ENCODE measurements at places on chromosomes 2 and 18.

GRCh38 chr18:44119607-44120006, 561.1 kb upstream of the SETBP1 start:
- no peak for DNase-seq

DNA sequence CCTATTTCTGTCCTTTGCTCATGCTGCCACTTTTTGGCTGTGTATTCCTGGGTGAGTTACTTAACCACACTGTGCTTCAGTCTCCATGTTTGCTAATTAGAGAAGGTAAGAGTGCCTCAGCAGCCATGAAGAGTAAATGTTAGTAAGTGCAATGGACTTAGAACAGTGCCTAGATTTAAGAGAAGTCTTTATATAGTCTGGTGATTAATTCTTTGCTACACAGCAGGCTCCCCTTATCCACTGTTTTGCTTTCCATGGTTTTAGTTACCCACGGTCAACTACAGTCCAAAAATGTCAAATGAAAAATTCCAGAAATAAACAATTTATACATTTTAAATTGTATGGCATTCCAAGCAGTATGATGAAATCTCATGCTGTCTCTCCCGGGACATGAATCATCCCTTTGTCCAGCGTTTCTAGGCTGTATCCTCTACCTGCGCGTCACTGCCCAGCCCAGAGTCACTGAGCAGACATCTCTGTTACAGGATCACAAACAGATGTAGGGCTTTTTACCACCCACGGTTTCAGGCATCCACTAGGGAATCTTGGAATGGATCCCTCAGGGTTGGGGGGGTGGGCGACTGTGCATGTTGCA, 91.0 kb downstream of the CTIF start:
- no peak for DNase-seq

GRCh38 chr18:59779979-59780378, 82.8 kb upstream of the CCBE1 start:
- no peak for DNase-seq

DNA sequence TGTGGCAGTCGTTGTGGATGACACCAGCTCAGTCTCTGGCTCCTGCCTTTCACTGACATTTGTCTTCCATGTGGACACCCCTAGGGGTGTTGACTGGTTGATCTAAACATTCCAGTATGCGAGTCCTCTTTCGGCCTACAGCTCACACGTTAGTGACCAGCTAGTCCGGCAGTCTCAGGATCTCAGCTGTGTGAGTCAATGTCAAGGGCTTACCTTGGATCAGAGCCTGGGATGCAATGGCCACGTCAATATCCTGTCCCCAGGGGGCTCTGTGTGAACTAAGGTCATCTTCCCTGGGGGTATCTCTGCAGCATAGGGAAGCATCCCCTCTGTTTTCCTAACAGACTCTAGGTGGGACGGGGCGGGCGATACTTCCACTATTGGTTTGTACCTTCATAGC, 35.1 kb upstream of the YWHAQ start:
- no peak for DNase-seq

DNA sequence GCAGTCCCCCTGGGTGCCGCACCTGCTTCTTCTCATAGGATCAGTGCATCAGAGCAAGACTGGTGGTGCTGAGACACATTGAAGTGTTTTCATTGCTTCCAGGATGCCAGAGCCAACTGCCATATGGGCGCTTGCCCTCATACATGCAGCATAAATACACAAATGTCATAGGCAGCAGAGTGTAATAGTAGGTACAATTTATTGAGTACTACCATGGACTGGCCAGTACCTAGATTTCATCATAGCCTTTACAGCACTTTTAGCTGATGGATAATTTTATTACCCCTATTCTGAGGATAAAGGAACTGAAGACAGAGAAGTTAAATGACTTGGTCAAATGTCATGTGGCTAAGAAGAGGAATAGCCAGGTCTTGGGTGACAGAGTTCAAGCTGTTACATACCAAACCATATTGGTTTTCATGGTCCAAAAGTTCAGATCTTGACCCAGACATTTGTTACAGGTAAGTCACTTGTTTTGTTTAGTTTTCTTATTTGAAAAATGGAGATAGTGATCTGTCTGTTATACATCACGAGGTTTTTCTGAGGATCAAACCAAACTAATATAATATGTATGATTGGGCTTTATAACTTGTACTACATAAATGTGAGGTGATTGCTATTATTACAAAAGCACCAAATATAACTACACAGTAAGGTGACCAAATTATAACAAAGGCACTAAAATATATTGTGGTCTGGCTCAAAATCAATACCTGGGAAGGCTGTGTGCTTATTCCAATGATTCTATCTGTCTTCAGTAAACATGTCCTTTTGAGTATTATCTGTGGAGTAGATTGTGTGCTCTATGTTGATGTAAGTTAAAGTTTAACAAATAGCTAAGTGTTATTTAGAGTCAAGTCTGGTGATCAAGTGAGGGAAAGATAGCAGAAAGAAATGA, 151.9 kb upstream of the CYRIA start:
- DNase-seq: no peak

GRCh38 chr2:213161759-213162515, 10.5 kb upstream of the IKZF2 start:
- DNase-seq: no peak

DNA sequence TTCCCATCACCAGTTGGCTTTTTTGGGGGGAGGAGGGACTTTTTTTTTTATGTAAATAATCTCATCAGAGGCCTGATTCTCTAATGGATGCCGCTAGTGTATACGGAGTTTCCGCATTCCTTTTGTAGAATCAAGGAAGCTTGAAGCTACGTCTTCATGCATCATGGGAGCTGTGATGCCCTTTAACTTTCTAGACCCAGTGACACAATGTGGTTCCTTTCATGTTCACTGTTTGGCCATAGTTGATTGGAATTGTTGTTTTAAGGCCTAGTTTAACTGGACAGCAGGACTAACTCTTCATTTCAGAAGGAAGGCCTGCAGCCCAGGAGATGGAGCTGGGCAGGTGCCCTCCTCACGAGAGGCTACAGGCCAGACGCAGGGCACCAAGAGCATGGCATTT, 287.9 kb downstream of the AGAP1 start:
- DNase-seq: no peak

- no peak for DNase-seq
Measured at GRCh38 chr2:150286730-150287362, 200.6 kb downstream of the RND3 start.

DNA sequence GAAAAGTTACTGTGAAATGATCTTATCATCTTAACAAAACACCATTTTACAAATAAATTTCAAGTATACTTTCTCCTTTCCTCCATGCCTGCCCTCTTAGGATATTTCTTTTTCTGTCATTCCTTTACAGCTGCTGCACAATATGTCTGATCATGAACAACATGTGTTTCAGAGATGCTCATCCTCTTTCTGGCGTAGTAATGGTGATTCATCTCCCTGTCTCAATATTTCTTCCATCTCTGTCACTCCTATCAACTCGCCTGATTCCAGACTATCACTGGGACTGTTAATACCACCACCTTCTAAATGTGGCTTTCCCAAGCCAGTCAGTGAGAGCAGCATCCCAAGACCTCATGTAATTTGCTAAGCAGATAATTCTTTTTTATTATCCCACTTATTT, 290.5 kb downstream of the GULP1 start:
- no peak for DNase-seq

GRCh38 chr18:78296166-78296565, 683.5 kb upstream of the SALL3 start:
- no peak for DNase-seq

DNA sequence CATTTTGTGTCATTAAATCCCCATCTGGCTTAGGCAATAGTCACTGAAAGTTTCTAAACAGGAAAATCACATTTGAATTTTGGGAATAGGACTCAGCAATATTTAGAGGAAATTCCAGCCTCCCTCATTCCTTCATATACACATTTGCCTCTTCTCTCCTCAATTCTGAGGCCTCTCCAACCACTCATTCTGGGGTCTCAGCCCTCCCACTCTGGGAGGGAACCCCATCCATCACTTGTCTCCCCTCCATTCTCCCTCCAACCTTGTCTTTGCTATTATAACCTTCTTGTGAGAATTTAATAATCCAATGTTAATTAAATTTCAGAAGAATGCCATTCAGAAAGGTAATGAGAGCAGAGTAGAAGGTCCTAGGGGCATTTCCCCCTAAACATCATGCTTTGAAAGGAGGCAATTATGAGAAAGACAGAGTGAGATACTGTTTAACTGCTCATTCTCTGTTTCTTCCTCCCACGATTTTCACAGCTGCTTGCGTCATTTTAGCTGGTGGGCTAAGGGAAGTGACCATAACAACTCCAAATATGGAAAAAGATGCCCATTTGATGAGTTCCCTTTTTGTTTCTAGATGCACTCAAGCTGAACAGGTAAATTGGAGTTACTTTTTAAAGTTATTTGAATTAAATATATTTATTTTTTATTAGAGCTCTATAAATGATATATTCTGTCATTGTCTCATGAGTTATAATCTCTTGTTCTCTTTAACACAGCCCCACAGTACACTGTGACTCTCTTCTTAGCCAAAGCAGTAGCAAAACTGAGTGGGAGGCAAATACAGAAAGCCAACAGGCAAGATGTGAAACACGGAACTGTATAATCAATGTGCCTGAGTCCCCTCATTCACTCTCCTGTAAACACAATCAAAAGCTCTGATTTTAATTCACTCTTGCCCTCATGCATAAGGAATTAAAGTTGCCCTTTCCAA, 135.1 kb downstream of the DLGAP1 start:
- DNase-seq: no peak

DNA sequence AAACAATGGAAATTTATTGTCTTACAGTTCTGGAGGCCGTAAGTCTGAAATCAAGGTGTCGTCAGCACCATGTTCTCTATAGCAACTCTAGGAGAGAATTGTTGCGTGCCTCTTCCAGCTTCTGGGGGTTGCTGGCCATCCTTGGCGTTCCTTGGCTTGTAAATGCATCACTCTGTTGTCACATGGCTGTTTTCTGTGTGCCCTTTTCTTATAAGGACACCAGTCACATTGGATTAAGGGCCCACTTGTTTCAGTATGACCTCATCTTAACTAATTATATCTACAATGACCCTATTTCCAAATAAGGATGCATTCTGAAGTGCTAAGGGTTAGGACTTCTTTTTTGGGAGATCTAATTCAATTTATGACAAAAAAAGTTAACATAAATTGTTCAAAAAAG, 1.4 kb upstream of the PLEK start:
- DNase-seq: no peak

GRCh38 chr2:190911813-190912212, 31.2 kb downstream of the GLS start:
- DNase-seq: peak; percentile 17

DNA sequence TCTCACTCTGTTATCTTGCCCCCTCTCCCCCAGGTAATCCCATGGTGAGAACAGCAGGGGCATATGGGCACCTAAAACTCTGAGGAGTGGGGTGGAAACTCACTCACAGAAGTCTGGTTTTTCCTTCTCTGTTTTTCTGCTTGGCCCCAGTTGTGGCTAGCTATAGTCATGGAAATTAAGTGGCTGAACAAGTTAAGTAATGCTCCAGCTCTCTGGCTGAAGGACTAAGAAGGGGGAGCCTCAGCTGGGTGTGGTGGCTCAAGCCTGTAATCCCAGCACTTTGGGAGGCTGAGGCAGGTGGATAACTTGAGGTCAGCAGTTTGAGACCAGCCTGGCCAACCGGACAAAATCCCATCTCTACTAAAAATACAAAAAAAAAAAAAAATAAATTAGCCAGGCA, 261.0 kb downstream of the TPGS2 start:
- DNase-seq: no peak

- DNase-seq: no peak
Measured at GRCh38 chr2:191714925-191715324, 37.0 kb downstream of the NABP1 start.

DNA sequence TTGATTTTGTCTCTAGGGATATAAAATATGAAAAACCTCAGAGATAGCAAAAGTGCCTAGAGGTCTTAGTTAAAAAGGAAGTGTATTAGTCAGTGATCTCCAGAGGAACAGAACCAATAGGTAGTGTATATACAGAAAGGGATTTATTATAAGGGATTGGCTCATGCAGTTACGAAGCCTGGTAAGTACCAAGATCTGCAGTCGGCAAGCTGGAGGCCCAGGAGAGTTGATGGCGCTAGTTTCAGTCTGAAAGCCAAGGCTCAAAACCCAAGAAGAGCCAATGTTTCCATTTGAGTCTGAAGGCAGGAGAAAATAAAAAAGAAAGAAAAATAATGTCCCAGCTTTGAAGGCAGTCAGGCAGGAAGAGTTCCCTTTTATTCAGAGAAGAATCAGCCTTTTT, 93.3 kb downstream of the COLEC12 start:
- no peak for DNase-seq

GRCh38 chr2:215879977-215880940, 133.1 kb downstream of the MREG start:
- DNase-seq: no peak

DNA sequence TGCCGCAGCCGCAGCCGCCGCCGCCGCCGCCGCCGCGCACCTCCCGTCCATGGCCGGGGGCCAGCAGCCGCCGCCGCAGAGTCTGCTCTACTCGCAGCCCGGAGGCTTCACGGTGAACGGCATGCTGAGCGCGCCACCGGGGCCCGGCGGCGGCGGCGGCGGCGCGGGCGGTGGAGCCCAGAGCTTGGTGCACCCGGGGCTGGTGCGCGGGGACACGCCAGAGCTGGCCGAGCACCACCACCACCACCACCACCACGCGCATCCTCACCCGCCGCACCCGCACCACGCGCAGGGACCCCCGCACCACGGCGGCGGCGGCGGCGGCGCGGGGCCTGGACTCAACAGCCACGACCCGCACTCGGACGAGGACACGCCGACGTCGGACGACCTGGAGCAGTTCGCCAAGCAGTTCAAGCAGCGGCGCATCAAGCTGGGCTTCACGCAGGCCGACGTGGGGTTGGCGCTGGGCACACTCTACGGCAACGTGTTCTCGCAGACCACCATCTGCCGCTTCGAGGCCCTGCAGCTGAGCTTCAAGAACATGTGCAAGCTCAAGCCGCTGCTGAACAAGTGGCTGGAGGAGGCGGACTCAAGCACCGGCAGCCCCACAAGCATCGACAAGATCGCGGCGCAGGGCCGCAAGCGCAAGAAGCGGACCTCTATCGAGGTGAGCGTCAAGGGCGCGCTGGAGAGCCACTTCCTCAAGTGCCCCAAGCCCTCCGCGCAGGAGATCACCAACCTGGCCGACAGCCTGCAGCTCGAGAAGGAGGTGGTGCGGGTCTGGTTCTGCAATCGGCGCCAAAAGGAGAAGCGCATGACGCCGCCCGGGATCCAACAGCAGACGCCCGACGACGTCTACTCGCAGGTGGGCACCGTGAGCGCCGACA, 2.4 kb downstream of the POU3F3 start:
- DNase-seq: no peak

DNA sequence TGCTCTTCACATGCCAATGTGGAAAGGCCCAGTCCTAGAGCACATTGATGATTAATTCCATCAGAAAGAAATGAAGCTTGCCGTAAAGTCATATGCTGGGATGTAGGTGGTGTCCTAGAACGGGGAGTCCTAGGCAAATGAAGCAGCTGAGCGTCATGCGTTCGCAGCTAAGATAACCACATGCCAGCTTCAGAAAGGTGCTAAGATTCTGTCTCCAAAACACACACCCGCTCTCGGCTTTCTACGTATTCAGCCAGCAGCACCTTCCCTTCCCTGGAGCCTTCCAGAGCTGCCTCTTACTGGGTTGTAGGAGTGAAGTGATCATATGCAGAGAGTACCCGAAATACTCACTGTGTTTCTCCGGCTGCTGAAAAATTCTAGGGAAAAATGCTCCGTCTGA, 421.6 kb upstream of the ID2 start:
- no peak for DNase-seq

- no peak for DNase-seq
Measured at GRCh38 chr18:69002233-69002632, 204.4 kb downstream of the CCDC102B start.
